ENCODE measurements at places on chromosomes 12 and 14. TPM values are rescaled to one million over a fixed set of nuclear protein-coding genes. Genes with fewer than 3 reads are reported as not detected.

ZNF891 gene
- total RNA-seq: 9.2 TPM

ABCD2 gene
- total RNA-seq: 4.2 TPM

SLC35E3 gene
- total RNA-seq: 26.2 TPM

MYF5 gene
- total RNA-seq: not detected

DNA sequence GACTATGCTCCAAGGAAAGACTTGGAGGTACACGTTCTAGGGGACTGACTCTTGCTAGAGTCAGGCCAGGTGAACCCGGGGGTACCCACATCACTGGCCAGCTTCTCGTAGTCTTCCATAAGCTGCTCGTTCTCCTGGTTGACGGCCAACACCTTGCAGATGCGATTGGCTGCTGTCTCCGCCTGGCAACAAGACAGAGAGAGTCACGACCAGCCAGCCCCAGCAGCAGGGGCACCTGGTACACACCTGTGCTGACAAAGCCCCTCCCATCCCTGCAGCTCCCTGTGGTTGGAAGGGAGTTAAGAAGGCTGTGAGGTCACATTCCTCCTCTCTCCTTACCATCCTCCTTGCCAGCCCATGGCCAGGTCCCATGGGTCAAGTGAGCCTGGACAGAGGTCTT is 85.5 kb downstream of the ACTN1 start:
- DNase-seq: no peak

- DNase-seq: no peak
Measured at GRCh38 chr12:1698720-1699119, 7.8 kb downstream of the ADIPOR2 start.

DNA sequence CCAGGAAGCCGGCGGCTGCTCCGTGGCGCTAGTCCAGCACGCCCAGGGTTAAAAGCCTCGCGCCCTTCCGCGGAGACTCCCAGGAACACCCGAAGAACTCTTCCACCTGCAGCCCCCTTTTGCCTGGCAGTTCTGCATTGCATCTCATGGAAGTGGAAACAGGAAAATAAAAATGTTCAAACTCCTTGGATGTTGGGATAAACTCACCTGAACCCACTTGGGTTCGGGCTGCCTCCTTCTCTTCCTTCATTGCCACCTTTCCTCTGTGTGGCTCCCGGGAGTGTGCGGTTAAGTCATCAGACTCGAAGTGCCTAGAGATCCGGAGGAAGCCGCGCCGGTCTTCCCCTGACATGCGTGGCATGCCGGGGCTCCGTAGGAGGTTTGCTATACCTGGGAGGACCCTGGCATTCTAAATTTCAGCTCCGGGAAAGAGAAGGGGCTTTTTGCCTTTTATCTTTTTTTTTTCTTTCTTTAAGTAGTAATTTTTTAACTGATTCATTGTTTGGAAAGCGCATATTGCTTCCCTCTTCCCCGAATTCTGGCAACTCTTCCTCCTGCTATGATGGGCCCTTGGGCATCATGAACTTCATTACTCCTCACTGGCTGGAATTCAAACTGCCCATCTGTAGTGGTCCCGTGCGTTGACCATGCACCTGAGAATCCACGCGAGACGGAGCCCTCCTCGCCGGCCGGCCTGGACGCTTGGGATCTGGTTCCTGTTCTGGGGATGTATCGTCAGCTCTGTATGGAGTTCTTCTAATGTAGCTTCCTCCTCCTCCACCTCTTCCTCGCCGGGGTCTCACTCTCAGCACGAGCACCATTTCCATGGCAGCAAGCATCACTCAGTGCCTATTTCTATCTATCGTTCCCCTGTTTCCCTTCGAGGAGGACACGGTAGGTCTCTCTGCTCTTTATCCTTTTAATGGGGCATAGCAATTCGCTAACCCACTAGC is 931.4 kb downstream of the DIO2 start:
- DNase-seq: peak; percentile 21

- no peak for DNase-seq
Measured at GRCh38 chr14:25056688-25057078, 6.7 kb upstream of the STXBP6 start.

GRCh38 chr14:24253936-24254335 is 9.0 kb downstream of the TGM1 start:
- DNase-seq: no peak

DNA sequence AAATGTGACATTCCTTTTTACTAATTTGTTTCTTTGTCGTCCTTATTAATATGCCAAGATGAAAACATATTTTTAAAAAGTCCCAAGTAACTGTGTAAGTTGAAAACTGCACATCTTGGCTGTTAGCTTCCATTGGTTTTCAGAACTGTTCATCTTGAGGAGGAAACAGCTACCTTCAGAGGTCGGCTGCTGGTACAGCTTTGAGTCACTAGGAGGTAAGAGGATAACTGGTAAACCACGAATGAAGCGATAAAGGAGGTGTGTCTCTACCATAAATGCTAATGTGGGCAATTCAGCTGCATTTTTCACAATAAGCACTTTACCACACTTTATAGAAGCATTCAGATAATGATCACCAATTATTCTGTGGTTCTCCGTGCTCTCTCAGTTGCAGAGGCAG is 137.5 kb upstream of the KRAS start:
- DNase-seq: no peak

All from glutamatergic neuron (in vitro differentiated cells).